ENCODE measurements at places on chromosomes 12 and 14.

- no peak for DNase-seq
Measured at GRCh38 chr14:20418501-20418909, 5.2 kb upstream of the TEP1 start.

- DNase-seq, result peak; percentile 17
Measured at GRCh38 chr12:122793685-122794106, 19.3 kb downstream of the CCDC62 start.

GRCh38 chr12:109734219-109735000, 20.8 kb downstream of the FAM222A start:
- no peak for DNase-seq

DNA sequence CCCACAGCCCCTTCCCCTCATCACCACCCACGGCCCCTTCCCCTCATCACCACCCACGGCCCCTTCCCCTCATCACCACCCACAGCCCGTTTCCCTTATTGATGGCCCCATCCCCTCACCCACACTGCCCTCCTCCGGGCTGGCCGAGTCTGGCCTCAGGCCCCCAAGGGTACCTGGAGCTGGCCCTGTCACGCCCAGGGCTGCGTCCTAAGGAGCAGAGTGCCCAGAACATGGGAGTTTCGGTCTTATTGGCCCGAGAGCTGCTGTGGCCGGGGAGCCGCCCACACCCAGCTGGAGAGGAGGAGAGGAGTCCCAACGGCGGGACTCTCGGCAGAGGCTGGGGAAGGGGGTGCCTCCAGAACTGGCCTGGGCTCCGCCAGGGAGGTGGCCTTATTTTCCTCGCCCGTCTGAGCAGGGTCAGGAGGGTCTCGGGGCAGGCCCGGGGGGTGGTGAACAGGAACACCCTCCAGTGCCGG, 182.3 kb downstream of the KIF26A start:
- no peak for DNase-seq

- no peak for DNase-seq
Measured at GRCh38 chr12:12194206-12194605, 72.6 kb downstream of the LRP6 start.

DNA sequence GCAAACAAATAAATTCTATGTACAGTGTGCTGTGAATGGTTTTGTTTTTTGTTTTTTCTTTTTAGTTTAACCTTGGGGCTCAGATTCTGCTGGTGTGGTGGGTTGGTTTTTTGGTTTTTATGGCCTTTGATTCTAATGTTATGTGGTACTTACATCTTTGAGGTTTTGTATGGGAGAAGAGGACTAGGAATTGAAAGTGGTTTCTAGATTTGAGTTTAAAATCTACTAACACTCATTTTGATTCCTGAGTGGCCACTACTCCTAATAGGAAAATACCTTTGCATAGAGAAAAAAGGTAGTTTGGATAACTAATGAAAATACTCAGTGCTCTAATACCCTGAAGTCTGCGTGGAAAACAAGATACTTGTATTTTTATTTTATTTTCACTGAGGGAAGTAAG, 137.7 kb downstream of the MON2 start:
- DNase-seq, result no peak

GRCh38 chr14:48943913-48944312, 642.3 kb downstream of the RPS29 start:
- DNase-seq, result no peak

- DNase-seq, result no peak
Measured at GRCh38 chr12:53733807-53734200, 6.6 kb upstream of the CALCOCO1 start.

GRCh38 chr14:90388982-90389381, 7.8 kb upstream of the CALM1 start:
- DNase-seq, result no peak

GRCh38 chr12:64767495-64767894, 8.3 kb upstream of the GNS start:
- DNase-seq, result no peak

- no peak for DNase-seq
Measured at GRCh38 chr12:15783288-15783687, 5.9 kb downstream of the EPS8 start.

- no peak for DNase-seq
Measured at GRCh38 chr12:120468325-120468820, 1.2 kb downstream of the SRSF9 start.

DNA sequence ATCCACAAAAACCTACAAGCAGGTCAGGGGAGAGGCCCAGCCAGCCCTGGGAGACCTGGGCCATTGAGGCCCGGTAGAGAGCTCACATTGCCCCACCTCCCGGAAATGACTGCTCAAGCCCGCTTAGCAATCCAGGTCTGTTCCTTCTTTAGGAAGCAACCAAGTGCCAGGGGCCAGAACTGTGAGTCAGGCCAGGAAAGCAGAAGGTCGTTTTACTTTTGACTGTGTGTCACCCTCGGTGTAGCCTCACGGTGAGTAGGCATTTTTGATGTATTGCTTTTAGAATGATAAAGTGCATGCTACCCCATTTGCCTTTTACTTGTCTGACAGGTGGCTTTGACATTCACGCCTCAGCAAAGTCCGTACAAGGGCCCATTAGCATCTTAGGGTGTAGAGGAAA, 25.4 kb upstream of the PWP1 start:
- DNase-seq, result no peak

GRCh38 chr12:104467346-104467837, 10.6 kb downstream of the CHST11 start:
- no peak for DNase-seq

- DNase-seq, result no peak
Measured at GRCh38 chr12:46209914-46210872, 58.6 kb downstream of the SLC38A1 start.

- no peak for DNase-seq
Measured at GRCh38 chr14:99401211-99401610, 79.4 kb downstream of the SETD3 start.

DNA sequence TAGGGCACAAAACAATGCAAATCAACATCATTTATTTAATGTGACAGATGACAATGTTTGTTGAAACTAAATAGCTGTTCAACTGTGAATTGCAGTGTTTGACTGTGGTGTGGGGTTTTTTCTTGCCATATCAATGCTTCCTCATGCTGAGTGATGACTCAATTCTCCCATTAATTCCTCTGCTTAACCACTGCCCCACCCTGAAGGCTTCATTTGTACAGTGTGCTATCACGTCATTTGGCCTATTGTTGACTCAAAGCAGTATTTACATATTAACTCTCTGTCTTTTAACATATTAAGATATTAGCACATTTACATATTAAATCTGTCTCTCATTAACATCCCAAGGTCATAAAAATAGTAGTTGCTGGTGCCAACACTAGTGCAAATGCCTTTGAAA, 164.8 kb upstream of the NRXN3 start:
- DNase-seq, result no peak

- DNase-seq, result peak; percentile 80
Measured at GRCh38 chr12:76329159-76329558, 19.1 kb downstream of the BBS10 start.

- no peak for DNase-seq
Measured at GRCh38 chr12:3821441-3821840, 51.8 kb downstream of the PARP11 start.

GRCh38 chr12:5437589-5437988, 5.7 kb downstream of the NTF3 start:
- no peak for DNase-seq

- no peak for DNase-seq
Measured at GRCh38 chr12:116087962-116088361, 189.5 kb downstream of the MED13L start.

DNA sequence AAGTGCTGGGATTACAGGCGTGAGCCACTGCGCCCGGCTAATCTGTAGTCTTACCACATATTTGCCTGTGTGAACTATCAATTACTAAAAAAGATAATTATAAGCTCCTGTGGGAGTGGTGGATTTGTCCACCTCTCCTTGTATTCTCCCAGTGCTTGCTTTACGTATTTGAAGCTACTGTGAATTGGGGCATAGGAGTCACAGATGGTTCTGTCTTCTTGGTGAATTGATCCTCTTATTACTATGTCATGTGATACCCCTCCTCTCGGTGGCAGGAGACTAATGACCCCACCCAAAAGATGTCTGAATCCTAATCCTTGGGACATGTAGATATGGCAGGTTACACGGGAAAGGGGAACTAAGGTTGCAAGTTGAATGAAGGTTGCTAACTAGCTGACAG, 11.8 kb downstream of the GPR132 start:
- DNase-seq, result no peak

GRCh38 chr12:111462210-111462769, 56.6 kb downstream of the SH2B3 start:
- peak; percentile 83 for DNase-seq

DNA sequence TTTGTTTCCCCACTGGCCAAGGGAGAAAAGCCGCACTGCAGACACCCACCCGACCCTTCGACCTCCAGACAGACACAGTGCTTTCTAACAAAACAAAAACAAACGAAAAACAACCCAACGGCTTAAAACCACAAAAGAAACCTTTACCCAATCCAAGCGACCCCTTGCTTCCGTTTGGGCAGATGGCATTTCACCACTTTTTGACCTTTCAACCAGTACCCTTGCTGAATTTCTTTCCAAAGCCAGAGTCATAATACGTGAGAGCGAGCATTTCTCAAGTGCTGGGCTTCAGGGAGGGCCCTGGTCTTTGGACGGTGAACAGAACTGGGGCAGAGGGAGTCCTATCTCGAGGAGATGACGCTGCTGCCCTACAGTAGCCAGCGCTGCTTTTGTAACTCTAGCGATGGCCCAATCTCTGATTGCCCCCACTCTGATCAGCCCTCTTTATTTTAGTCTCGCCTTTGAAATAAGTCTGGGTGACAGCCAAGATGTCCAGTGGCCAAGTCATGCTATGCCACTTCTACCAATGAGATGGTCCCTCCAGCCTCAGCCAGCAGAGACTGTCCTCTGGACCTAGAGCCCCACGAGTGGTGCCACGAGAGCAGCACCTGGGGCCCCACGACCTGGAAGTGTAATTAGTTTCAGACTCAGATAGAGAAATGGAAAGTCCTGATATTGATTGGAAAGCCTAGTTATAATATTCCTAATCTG, 21.9 kb upstream of the ADIPOR2 start:
- no peak for DNase-seq
